Activated CD8-positive, alpha-beta T cell treated with anti-CD3 and anti-CD28 coated beads for 36 hours (primary cell): ENCODE measurements at places on chromosomes 3 and 15. TPM values are rescaled to one million over a fixed set of nuclear protein-coding genes. Genes with fewer than 3 reads are reported as not detected.
A peak's percentile ranks its signal among the peaks of the same experiment; 100 is the strongest.

- DNase-seq = no peak
Measured at GRCh38 chr15:74399100-74399499, 31.7 kb upstream of the CYP11A1 start.

GRCh38 chr15:76460871-76461270, 124.3 kb downstream of the ISL2 start:
- DNase-seq = no peak

THRB gene
- total RNA-seq = not detected

- no peak for DNase-seq
Measured at GRCh38 chr3:134360046-134360445, 14.2 kb downstream of the AMOTL2 start.

RBM5 gene
- total RNA-seq = 106 TPM

NR2E3 gene
- total RNA-seq = not detected

PTH1R gene
- total RNA-seq = not detected

GRCh38 chr15:93093765-93094164, 4.8 kb upstream of the RGMA start:
- no peak for DNase-seq

- no peak for DNase-seq
Measured at GRCh38 chr15:62469874-62470688, 305.0 kb upstream of the C2CD4B start.

EPHB3 gene
- not detected for total RNA-seq

FBN1 gene
- total RNA-seq = 0.38 TPM

GRCh38 chr3:142175478-142175877, 26.1 kb upstream of the TFDP2 start:
- DNase-seq = no peak

DNA sequence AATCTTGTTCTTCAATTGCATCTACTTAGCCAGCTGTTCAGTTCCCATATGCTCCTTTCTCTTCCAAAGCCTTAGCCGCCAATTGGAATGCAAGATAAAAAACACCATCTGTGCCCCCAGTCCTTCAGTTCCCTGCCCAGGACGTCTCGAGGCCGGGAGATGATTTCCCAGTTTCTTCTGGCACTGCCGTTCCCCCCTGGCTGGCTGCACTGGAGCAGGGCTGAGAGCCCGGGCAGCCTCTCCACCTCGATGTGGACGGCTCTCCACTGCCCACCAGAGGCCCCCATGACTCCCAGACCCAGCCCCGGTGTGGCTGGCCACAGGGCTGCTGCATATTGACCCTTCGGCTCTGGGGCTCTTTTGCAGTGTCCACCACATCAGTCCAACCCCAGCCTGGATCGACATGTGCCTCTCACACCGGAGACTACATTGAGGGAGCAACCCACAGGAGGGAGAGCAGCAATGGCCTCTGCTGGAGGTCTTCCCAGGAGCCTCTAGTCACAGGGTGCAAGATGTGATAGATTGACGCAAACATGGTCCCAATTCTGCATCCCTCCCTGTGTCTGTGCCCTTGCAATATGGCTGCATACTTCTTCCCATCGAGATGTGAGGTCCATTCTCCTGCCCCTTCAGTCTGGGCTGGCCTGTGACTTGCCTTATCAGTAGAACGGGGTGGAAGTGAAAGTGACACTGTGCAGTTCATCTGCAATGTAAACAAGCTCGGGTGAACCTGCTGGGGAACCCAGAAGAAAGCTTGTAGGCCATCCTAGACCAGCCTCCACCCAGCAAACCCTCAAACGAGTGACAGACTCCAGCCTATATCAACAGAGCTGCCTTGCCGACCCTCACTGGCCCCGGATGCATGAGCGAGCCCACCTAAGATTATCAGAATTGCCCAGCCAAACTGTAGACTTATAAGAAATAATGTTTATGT, 52.3 kb upstream of the PRR20G start:
- DNase-seq = no peak

KCNH8 gene
- total RNA-seq = not detected

GRCh38 chr3:170869645-170870593, at the start of gene RPL22L1:
RPL22L1 (minus strand) TSS chr3:170870195; CDS start chr3:170870167, 28 bp downstream.
- DNase-seq = peak; percentile 96

DNA sequence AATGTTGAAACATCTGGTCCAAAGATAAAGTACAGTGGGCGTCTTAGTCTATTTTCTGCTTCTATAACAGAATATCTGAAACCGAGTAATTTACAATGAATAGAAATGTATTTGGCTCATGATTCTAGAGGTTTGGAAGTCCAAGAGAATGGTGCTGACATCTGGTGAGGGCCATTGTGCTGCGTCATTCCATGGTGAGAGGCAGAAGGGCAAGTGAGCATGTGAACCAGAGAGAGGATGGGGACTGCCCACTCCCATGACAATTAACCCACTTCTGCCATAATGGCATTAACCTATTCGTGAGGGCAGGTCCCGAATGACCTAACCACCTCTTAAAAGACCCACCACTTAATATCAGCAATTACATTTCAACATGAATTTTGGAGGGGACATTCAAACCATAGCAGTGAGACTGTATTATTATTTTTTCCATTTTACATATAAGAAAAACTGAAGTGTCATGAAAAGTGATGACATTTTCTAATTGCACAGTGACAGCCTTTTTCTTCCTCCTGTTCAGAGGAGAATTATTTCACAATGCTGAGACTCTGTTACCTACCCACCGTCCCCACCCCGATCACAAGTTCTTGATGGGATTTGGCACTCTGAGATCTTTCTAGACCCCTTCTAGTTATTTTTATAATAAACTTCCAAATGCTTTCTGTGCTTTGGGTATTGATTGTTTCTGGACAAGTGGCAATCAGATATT, 238.8 kb downstream of the RPLP1 start:
- DNase-seq = no peak

GDPGP1 gene
- total RNA-seq = 6.4 TPM

DNA sequence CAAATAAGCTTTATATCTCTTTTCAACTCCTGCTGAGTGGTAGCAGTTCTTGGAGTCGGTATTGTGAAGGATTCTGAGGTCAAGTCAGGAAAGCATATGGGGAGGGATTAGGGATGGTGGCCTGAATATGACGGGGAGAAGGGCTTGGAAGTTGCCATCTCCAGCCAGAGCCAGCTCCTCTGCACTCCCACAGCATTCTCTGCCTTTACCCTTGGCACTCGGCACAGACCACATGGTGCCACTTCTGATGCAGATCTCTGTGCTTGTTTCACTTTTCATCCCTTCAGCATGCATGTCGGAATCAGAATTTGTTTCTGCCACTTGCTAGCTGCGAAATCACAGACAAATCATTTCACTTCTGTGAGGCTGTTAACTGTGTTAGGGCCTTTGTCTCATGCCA, 52.5 kb downstream of the RAB11A start:
- no peak for DNase-seq

SLC6A1 gene
- total RNA-seq = not detected

DNA sequence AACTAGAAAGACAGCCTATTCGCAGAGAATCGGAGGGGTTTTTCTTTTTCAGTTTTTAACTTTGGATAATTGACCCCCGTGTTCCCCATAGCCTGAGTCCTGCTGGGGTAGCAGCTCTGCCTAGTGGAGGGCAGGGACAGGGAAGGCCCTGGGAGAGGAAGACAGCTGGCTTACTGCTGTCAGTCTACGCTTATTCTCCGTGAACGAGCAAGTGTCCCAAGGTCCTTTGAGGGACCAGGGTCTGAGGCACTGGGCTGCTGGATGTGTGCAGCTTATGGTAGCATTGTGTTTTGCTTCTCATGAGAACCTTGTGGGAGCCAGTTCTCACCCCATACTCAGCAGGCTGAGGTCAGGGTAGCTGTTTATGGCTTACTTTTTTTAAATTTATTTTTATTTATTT, 3.0 kb downstream of the LIMD1 start:
- DNase-seq = no peak

DNA sequence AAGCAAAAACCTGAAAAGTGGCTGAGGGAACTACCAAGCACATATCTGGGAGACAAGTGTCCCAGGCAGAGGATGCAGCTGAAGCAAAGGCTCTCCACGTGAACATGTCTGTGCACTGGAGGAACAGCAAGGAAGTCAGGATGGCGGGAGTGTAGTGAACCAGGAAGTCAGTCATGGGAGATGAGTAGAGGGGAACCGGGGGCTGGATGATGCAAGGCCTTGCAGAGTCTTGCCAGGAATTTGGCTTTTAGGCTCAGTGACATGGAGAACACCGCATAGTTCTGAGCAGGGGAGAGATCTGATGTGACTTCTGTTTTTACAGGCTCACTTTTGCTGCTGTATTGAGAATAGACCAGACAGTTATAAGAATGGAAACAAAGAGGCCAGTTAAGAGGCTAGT, 19.0 kb downstream of the C2CD4A start:
- DNase-seq = no peak

DNA sequence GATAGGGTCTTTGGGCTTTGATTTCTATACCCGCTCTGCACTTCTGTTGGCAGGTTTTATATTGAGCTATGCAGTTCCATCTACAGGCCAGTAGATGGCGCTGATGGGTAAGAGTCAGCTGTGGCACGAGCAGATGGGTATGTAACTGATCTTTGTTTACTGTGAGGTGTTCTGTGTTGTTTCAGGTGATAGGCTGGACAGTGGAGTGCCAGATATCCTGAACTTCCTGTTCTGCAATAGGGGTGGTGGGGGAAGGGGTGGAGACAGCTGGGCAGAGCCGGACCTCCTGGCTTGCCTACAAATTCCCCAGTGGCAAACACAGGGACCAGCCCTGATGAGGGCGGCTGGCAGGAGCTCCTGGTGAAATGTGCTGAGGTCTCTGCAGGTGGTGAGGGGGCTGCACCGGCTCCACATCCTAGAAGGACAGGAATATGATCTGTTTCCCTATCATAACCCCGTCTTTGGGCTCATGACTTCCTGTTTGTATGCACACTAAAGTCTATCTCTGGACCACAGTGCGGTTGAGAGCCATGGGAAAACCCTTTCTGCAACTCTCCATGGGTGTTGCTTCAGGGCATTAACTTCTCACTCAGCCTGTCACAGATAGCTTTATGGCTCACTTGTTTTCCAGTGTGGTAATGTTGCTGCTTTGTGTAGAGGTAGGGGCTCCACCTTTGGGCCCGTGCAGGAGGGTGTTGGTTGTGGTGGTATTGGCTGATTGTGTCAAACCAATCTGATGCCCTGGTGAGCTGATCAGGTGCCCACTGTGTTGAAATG, 13.4 kb upstream of the FAM98B start:
- peak; percentile 70 for DNase-seq

- DNase-seq = no peak
Measured at GRCh38 chr3:64685331-64685799, 2.4 kb downstream of the ADAMTS9 start.

GRCh38 chr3:155852341-155852740, 1.9 kb downstream of the SLC33A1 start:
- DNase-seq = no peak

GRCh38 chr3:71087143-71088018, 496.1 kb downstream of the FOXP1 start:
- peak; percentile 71 for DNase-seq

SKOR1 gene
- 0.09 TPM for total RNA-seq

DNA sequence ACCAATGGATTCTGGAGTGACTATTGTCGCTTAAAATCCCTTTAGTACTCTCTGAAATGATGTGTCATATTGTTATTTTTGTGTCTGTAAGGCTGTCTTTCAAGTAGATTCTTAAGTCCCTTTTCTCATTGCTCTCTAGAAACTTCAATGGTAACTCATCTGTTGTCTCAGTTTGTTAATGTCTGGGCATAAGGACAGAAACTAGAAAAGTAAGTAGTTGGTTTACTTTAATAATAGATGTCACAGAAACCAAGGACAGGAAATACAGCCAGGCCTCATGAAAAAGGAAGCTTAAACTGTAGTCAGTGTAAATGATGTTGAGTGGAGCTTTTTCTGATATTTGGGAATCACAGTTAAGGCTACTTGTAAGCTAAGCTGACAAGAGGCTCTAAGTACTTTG, 730.2 kb upstream of the DPPA4 start:
- no peak for DNase-seq

DNA sequence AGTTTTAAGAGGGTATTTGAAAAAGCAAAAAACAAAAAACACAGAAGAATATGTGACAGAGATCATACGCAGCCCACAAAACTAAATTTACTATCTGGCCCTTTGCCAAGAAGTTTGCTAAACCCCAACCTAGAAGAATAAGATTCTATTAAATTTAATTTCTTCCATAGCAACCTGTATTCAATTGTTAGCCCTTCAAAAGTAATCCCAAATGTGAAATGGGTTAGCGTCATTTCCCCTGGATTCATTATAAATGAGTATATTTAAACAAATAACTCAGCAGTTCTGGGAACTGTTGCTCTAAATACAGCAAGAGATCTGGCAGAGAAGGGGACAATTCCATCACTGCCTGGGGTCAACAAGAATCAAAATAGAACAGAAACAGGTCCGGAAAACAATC, 56.8 kb downstream of the CERS3 start:
- DNase-seq = no peak

GRCh38 chr3:11522953-11523571, 120.7 kb downstream of the VGLL4 start:
- DNase-seq = no peak

GRCh38 chr3:177185035-177185574, 12.2 kb downstream of the TBL1XR1 start:
- no peak for DNase-seq

SAXO2 gene
- 2.8 TPM for total RNA-seq

DNA sequence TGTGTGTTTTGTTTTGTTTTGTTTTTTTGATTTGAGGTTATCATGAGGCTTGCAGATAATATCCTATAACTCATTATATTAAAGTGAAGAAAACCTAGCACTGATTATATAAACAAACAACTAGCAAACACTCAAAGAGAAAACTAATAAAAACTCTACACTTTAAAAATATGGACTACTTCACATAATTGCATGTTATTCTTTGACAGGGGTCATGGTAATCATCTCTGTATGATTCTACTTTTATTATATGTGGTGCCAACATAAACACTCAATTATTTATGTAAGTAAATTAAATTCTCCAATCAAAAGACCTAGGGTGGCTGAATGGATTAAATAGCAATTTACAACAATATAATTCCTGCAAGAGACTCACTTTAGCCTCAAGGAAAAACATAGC, 44.6 kb upstream of the P3H2 start:
- DNase-seq = no peak

GRCh38 chr3:160874736-160875135, 118.7 kb downstream of the PPM1L start:
- DNase-seq = no peak
